DMS79 (cell line): ENCODE measurements at places on chromosomes 2 and 18.

GRCh38 chr2:221335219-221335752 is 236.8 kb downstream of the EPHA4 start:
- no peak for DNase-seq

- no peak for DNase-seq
These were observed 40.1 kb downstream of the SCG2 start for GRCh38 chr2:223562078-223562477.

DNA sequence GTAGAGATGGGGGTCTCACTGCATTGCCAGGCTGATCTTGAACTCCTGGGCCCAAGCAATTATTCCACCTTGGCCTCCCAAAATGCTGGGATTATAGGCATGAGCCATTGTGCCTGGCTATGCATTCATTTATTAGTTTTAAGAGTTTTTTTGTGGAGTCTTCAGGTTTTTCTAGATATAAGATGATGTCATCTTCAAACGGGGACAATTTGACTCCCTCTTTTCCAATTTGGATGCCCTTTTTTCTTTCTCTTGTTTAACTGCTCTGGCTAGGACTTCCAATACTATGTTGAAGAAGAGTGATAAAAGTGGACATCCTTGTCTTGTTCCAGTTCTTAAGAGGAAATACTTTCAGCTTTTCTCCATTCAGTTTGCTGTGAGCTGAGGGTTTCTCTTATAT is 113.7 kb upstream of the PARD3B start:
- DNase-seq, result no peak

DNA sequence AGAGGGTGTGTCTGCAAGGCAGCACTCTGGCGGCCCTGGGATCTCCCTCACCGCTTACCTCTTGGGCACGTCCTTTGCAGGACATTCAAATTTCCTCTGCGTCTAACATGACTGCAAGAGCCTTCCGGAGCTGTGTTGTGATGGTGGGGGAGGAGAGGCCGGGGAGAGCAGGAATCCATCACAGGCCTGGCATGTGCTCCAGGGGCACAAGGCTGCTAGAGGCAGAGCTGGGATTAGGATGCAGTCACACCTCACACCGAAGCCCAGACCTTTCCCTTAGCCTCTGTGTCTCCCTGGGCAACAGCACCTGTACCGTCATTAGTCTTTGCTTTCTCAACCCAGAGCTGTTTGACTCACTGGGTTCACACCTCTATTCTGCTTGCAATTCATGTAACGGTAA is 111.3 kb downstream of the CMPK2 start:
- no peak for DNase-seq

DNA sequence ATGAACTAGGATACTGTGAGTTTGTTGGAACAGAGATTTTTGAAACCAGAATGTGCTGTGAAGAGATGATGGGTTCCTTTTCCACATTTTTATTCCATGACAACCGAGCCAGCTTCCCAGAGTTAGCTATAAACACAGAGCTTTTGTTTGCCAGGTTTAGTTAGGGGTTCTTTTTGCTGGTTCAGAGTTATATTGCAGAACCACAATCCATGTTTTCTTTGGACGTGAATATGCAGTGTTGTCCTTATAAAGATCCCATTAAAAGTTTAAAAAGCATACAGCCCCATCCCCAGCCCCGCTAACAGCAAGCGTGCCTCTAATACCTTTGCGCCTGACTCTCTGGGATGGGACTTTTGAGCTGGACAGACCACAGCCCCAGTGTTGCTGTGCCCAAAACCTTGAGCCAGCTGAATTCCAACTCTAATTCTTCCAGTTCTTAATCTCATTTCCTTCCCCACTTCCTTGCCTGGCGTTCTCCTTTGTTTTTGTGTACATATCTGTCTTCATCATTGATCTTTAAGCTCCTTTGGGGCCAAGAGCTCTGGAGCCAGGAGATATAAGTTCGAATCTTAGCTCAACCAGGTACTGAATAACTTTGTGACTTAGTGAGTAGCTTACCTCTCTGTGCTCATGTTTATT is 72.3 kb downstream of the SPATS2L start:
- no peak for DNase-seq

DNA sequence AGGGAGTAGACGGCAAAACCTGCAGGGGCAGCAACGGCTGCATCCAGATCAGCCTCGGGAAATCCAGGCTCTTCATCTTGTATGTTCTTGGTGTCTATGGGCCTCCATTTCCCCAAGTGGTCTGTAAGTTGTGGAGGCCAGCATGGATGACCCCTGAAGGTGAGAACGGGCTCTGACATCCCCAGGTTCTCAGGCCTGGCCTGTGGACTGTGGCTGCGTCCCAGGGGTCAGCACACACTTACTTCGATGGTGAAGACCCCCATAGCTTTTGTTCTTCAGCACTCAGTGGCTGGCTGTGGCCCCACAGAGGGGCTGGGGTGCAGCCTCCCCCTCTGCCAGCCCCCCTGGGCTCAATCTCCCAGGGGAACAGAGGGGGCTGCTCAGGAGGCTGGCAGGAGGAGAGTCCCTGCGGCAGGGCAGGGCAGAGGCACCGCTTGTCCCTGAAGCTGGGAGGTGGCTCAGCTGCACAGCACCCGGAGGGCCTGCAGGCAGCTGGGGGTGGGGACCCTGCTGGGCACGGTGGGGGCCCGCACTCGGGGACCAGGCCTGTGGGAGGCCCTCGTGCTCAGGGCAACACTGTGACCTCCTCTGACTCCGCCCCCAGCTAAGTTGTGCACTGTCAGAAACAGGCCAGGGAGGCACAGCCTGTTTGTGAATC is 3.8 kb downstream of the SLC66A3 start:
- no peak for DNase-seq

DNA sequence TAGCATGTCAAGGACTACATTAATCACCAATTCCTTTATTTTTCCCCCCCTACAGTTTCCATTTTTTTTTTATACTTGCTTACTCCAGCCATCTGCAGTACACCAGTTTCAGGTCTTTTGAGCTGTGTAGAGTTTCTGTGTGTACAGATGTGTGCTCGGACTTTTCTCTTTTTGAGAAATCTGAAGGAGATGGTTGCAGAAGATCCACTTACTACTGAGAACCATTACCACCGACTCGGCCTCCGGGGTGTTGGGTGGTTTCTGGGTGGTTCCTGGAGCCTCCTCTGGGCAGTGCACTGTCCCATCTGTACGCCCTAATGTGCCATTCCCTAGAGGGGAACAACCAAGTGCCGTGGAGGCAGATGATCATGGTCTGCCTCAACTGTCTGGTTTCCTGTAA is 15.4 kb upstream of the LYPD6B start:
- DNase-seq, result no peak

GRCh38 chr2:225173909-225174308 is 131.6 kb upstream of the DOCK10 start:
- no peak for DNase-seq
